ENCODE measurements at places on chromosomes 4 and X. TPM values are rescaled to one million over a fixed set of nuclear protein-coding genes. Genes with fewer than 3 reads are reported as not detected.

- DNase-seq, result no peak
Observed at GRCh38 chr4:44493924-44494323, 45.3 kb upstream of the KCTD8 start.

GRCh38 chr4:45679411-45679810 is 444.4 kb downstream of the GABRG1 start:
- no peak for DNase-seq

DNA sequence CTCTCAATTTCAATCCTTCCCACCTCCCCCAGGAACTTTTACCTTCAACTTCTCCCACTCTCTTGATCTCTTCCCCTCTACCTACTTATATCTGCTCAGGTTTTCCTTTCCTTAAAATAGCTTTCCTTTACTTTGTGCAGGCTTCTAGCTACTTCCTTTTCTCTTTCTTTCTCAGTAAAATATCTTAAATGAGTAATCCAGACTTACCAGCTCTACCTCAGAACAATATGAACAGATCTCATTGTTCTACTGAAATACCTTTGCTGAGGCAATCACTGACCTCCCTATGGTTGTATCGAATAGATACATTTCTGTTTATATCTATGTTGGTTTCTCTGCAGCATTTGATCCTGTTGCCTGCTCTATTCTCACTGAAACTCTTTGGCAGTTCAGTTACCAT is 86.7 kb upstream of the WDR44 start:
- no peak for DNase-seq

DNA sequence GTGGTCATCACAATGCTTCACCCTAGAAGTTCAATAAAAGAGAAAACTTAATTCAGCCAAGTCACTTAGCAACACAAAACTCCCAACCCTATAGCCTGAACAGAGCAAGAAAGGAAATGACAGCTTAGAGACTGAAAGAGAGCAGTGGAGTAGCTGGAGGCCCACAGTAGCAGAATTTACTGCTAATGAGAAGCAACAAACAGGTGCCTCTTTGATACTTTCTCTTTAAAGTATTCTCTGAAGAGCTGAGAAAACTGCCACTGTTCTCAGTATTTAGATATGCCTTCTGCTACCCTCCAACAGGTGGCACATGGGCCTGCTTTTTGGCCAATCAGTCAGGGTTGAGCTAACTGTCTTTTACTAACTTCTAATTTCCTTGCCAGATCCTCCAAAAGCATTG is 240.0 kb downstream of the GPC3 start:
- DNase-seq, result no peak

DNA sequence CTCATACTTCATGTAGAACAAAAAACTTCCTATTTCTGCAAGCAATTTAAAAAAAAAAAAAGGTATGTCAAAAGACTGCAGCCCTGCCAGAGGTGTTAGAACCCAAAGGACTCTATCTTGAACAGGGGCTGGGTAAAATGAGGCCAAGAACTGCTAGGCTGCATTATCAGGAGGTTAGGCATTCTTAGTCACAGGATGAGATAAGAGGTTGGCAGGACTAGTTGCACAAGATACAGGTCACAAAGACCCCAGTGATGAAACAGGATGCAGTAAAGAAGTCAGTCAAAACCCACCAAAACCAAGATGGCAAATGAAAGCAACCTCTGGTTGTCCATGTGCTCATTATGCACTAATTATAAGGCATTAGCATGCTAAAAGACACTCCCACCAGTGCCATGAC is 104.1 kb downstream of the ANOS1 start:
- no peak for DNase-seq

GRCh38 chrX:74531081-74531480 is 83.3 kb downstream of the RLIM start:
- no peak for DNase-seq

GRCh38 chr4:154368060-154368459 is 123.5 kb downstream of the DCHS2 start:
- no peak for DNase-seq

DNA sequence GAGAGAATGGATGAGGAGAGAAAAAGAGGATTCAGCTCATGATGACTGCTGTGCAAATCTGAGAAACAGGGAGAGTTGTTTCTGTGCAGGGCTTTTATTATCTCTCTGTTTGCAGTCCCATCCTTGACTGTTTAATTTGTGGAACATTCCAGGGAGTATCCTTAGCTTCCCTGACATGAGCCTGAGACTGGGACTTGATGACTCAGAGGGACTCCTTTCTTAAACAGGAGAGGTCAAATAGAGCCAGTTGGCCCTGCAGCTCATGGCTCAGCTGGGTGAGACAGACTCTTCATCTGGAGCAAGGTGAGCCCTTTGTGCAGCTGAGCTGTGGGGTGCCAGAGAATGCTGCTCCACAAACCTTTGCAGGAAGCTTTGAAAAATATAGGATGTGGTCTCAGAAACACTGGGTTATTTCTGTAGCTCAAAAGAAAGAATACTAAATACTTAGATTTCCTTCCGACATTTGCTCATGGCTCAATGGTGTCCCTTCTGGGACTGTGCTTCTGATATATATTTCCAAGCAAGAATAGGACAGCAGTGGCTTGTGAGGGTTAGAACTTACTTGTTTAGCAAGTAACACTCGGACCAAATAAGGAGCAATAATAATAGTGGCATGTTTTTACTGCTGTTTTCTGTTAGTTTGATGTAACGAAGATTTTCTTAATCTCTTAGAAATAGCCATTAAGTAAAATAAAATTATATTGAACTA is 14.5 kb downstream of the ARHGAP24 start:
- no peak for DNase-seq

TBX22 gene
- not detected for total RNA-seq

MAGEB2 gene
- total RNA-seq, result not detected

Measured in lower lobe of right lung (tissue), 2 donors.